ENCODE measurements at places on chromosomes 4 and X. TPM values are rescaled to one million over a fixed set of nuclear protein-coding genes. Genes with fewer than 3 reads are reported as not detected.

TMSB15C gene
- 0.35 TPM for total RNA-seq

ARAP2 gene
- 28.5 TPM for total RNA-seq

- no peak for DNase-seq
- no peak overlapping the region for H3K4me3 ChIP-seq
- H3K36me3 ChIP-seq: no peaks in the 10 kb centered on the region
- H3K27ac ChIP-seq: no peak overlapping the region
- H3K27me3 ChIP-seq: no peaks in the 10 kb centered on the region
Measured at GRCh38 chr4:150250998-150251651, 172.9 kb downstream of the DCLK2 start.

DNA sequence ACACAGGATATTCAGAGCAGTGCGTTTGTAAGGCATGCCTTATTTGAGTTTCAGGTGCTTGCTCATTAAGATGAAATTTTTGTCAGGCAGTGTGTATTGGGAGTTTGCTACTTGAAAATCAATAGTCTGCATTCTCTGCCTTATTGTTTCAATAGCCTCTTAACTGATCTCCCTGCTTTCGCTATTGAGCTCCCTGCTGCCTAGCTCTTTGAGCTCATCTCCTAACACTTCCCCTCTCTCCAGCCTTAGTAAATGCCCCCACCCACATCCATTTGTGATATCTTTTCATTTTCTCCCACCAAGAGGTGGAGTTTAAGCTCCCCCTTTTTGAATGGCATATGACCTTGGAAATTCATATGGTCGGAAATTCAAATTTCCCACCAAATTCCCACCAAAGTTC, 256.6 kb downstream of the IL1RAPL1 start:
- no peak for DNase-seq
- no peak overlapping the region for H3K4me3 ChIP-seq
- H3K36me3 ChIP-seq: no peaks in the 10 kb centered on the region
- H3K27ac ChIP-seq: no peak overlapping the region

ZNF157 gene
- not detected for total RNA-seq

Data from esophagus squamous epithelium (tissue), 5 donors.